ENCODE measurements at places on chromosomes 7 and 10.

DNA sequence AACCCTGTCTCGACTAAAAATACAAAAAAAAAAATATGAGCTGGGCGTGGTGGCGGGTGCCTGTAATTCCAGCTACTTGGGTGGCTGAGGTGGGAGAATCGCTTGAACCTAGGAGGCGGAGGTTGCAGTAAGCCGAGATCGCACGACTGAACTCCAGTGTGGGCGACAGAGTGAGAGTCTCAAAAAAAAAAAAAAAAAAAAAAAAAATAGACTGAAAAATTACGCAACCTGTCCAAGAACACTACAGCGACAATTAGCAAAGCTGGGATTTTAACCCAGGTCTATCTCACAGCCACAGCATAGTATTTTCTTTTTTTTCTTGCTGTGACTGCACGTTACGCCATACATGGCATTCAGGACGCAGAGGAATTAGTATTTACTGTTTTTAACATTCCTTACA, 1.1 kb upstream of the RABGEF1 start:
- no peak for DNase-seq

- no peak for DNase-seq
These were observed 191.7 kb upstream of the IMMP2L start for GRCh38 chr7:111753968-111754367.

- DNase-seq: no peak
These were observed 168.4 kb downstream of the BTAF1 start for GRCh38 chr10:92091965-92092364.

- no peak for DNase-seq
These were observed 41.8 kb downstream of the PNLIPRP3 start for GRCh38 chr10:116469437-116469836.

DNA sequence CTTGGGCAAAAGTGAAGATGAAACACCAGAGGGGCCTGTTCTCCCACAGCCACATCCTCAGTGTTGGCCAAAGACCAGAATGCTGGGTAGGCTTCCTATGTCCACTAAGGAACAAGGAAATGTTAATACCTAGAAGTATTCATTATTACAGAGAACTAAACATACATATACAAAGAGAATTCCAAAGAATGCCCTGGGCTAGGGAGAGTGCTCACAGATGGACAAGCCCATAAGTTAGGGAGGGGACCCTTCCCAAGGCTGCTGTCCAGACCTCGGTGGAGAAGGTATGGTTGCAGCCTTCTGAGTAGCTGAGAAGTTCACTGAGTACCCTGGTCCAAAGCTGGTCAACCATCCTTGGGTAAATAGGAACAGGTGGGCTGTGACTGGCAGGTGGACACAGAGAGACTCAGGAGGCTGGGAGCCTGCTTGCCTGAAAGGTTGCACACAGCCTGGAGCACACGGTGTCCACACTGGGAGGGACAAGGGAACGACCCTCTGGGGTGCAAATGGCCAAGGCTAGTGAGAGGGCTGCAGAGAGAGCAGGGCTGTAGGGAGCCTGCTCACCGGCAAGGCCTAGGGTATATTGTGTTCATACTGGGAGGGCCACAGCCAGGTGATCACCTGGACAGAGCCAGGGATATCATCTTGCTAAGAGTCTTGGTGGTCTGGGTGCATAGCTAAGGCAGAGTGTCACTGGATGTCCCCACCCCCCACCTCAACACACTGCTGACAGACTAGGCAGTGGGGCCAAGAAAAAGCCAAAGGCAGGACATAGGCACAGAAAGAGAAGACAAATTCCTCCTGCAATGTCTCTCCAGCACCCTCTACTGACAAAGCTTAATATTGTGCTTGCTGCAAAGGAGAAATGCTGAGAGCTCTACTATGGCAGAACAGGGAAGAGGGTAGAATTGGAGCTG, 40.3 kb downstream of the CPVL start:
- DNase-seq: no peak

- DNase-seq: no peak
These were observed 25.6 kb downstream of the EZH2 start for GRCh38 chr7:148858489-148858888.

GRCh38 chr10:129035052-129035827, 431.8 kb upstream of the MGMT start:
- no peak for DNase-seq

DNA sequence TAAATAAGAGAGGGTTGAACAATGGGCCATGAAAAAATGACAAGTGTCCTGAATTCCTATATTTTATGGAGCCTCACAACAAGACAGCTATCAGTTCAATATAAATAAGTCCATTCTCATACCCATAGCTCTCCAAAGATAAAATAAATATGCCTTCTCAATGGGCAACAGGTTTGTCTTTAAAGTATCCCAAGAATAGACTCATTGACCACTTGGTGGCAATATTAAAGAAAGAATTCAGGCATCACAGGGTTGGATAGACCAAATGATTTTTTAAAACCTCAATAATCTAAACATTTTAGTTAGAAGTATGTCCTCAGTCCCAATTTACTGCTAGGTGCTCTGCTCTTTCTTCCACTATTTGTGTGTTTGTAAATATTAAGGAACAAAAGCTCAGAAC, 165.1 kb upstream of the WNT16 start:
- DNase-seq: no peak

DNA sequence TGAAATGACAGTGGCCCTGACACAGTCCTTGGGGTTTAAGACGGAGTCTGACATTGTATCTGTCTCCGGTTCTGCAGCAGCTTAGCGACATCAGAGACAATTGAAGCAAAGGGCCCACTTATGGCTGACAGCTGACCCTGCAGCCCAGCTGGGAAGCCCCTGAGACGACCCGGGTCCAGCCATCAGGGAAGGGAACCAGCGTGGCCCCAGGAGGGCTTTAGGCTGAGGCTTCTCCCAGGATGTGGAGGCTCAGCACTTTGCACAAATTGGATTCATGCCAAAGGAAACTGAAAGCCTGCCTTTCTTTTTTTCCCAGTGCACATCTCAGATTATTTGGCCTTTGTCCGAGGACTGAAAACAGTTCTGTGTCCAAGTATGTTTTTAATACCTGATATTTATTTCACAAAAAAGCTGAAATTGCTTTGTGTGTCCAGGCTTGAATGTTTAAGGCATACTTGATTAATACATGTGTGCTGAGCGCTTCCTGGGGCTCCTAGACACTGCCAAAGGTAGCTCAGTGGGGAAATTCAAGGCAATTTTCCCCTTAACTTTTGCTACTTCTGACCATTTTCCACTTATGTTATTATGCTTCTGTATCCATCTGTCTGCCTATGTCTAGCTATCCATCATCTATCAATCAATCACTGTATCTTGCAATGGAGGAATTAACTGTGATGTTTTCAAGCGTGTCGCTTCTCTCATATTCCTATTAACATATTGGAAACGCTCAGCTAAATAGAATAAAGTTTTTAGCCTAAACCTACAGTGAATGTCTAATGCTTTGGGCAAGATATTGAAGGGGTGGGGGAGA, 34.8 kb downstream of the KLF6 start:
- DNase-seq: no peak

DNA sequence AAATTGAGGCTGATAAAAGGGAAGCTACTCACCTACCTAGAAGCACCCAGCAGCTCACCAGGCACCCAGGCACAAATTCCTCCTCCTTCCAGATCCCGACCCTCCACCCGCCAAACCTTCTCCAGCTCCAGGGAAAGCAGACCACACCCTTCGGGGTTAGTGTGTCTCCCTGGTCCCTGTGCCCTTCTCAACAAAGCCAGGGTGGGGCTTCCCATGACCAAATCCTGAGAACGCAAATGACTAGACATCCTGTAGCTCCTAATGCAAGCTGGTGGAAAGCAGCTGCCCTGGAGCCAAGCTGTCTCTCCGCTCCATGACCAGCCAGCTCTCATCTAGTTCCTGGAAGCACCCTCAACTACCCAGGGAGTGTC, 4.4 kb downstream of the TBX20 start:
- DNase-seq: no peak

GRCh38 chr7:54076616-54077015, 465.6 kb upstream of the VSTM2A start:
- DNase-seq: no peak

DNA sequence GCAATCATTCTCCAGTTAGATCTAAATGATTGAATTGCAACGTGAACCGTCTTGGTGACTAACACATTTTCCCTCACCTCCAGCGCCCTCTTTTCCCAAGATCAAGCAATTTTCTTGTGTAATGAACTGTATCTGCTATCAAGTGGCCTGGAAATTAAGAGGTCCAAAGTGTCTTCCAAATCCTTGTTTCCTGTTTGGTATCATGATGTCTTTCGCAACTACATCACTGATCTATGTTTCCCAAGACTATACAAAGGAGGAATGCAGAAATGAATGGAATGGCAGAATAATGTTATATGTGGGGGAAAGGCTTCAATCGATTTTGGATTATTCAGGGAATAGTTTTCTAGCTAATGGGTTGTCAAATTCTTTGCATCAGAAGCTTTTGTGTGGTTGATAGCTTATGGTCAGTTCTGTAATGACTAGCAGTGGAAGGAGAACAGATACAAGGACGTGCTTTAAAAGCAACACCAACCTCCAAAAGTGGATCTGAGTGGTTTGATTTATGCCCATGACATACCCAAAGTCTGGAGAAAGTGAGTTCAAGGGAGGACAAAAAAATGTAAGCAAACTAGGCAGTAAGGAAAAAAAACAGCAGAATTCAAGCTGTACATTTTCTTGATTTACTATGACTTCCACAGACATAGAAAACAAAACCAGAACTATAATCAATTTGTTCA, 14.6 kb upstream of the ZEB1 start:
- DNase-seq: no peak

DNA sequence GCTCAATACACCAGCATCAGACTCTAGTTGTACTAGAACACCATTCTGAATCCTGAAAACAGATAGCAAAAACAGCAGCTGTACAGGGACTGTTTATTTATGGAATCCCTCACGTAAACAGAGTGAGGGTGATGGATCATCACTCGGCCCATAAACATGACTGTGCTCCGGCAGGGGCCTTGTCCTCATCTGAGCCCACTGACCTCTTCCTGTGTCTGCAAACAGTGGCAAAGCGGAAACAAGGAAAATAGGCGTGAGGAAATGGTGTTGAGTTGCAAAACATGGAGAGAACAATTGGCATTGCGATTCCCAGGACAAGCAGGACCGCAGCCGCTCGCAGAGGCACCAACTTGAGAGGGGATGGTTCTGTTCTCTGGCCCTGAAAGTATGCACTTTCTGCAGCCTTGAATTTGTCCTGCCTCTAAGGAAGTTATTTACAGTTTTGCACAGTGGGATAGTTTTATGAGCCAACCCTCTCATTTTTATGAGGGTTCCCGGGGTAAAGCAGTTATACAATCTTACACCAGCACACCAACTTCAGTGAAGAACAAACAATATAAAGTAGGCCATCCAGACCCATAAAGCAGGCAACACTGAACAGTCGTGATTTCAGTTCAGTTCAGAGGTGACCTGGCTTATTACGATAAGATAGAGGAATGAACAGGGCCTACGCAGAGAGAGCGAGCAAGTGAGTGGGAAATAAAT, 248.0 kb upstream of the FZD8 start:
- no peak for DNase-seq

DNA sequence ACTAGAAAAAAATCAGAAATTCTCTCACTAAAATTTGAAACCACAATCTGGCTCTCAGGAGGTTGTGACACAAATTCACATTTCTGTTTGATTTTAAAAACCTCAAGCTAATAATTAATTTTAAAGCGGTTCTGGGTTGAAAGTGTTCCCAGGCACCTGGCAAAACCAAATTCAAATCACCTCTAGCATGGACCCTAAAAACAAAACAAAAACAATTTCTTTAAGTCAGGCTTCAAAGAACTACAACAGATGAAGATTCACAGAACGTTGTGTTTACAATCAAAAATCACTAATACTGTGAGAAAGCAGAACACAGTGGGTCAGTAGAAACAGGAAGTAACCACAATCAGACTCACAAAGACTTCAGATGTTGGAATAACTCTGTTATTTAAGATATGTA, 7.2 kb upstream of the RELN start:
- DNase-seq: no peak

DNA sequence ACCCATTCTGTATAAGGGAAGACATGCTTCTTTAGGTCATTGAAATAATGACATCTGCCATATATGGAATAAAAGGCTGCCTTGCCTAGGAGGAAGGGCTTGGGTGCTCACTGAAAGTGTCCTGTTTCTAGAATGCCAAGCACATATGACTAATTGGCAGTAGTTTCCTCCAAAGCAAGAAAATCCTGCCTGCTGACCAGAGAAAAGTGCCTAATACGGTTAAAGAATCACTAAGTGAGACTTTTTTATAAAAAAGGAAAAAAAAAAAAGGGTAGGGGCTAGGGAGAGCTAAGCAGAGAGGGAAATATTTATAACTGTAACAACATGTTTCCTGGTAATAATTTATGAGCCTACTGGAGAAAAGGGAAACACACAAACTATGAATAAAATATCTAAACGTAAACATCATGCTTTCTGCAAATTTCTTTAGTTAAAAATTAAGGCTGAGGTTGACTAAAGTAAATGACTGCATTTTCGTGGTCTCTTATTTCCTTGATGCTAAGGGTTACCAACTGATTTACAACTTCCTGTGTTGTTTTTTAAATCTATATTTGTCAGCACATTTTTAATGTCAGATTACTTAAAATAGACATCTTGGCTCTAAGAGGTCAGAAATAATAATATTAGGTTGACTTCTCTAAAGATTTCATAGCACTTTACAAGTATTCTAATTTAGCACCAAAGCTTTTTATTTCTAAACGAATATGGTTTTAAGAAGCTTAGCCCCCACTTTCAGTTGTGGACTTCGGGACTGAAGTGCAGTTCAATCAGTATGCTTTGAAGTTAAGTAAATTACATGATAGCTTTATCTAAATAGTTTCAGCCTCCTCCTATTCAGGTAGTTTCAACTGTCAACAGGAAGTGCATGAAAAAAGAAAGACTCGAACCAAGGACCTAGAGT, 89.6 kb downstream of the CABCOCO1 start:
- no peak for DNase-seq

DNA sequence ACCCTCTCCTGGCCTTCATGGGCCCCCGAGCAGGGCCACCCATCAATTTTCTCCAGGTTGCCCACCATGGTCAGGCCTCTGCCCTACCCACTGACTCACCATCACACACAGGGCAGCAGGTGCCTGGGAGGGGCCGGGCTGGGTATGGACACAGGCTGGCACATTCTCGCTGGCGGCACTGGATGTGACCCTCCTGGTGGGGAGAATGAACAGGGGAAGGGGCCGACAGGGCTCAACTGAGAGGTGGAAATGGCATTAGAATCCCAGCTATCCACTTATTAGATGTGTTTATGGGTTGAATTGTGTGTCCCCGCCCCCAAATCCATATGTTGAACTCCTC, 16.4 kb downstream of the KCP start:
- DNase-seq: no peak

DNA sequence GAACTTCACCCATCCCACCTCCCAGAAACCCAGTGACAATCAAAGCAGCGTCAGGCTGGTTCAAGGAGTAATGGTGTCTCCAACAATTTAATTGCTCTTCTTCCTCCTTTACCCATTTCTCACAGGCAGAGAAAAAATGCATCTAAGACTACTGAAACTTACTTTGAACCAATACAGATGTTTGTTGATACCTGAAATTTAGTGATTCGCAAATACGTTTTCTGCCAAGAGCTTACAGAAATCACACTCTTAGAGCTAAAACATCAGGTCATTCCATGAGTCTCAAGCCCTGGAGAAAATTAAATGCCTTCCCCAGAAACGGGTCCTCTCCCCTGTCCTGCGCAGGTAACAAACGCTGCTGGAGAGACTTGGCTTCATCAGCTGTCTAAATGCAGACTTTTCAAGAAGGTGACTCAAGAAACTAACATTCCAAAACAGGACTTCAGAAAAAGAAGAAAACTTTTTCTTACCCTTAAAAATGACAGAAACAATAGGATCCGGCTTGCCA, 443 bp downstream of the MYOF start:
- no peak for DNase-seq
